ENCODE measurements at places on chromosomes 11 and 22. TPM values are rescaled to one million over a fixed set of nuclear protein-coding genes. Genes with fewer than 3 reads are reported as not detected.
A peak's percentile ranks its signal among the peaks of the same experiment; 100 is the strongest.

SORL1 gene
- total RNA-seq = 17.1 TPM

WBP2NL gene
- 2.8 TPM for total RNA-seq

DNA sequence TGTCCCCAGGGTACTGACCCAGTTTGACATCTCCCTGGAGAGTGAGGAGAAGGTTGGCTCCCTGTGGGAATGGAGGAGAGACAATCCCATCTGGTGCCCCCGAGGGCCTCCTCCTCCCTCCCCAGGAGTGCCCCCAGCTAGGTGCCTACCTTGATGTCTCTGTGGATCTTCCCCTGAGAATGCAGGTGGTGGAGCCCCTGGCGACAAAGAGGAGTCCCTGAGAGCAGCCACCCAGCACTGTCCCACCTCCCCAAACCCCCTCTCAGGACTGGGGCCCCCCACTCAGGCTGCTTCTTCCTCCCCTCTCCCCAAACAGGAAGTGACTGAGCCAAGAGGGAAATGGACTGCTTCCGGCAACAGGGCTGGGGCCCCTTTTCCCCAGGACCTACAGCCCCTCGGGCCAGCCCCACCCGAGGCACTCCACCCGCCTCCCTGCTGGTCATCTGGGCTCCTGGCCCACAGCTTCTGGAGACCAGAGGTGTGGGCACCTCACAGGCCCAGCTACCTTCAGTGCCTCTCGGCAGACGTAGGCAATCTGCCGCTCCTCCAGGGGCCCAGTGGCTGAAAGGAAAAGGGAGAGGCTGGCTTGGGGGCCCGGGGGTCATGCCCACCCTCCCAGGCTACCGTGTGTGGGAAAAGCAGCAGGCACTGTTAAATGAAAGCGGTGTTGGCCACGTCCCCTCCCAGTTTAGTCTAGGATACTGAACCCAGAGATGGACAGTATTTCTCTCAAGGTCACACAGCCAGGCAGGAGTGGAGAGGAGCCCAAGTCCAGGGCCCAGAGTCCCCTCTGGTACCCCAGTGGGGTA, 1.2 kb downstream of the MAP4K2 start:
- DNase-seq = peak; percentile 64

DNA sequence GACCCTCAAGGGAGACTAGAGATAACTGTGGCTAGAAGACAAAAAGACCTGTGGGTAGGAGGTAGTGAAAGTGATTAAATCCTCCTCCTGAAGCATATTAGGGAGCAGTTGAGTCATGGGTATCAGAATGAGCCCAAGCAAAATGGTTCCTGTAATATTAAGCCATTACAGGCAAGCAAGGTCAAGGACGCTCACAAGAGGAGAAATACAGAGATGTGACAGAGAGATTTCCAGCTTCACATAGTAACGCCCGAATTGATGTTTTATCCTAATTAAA, 77.7 kb downstream of the FAM76B start:
- no peak for DNase-seq

- DNase-seq = no peak
These were observed 2.8 kb upstream of the UPK2 start for GRCh38 chr11:118953265-118953664.

Data from sigmoid colon (tissue), 7 donors.